CD14-positive monocyte (primary cell): ENCODE measurements at places on chromosomes 11 and 22.

- H3K27me3 ChIP-seq, result no peaks in the 10 kb centered on the region
- H3K4me1 ChIP-seq, result no peaks in the 10 kb centered on the region
- no peak overlapping the region for H3K27ac ChIP-seq
- DNase-seq, result no peak
- no peak overlapping the region for H3K4me3 ChIP-seq
Measured at GRCh38 chr11:88813233-88813915, 252.4 kb downstream of the GRM5 start.

DNA sequence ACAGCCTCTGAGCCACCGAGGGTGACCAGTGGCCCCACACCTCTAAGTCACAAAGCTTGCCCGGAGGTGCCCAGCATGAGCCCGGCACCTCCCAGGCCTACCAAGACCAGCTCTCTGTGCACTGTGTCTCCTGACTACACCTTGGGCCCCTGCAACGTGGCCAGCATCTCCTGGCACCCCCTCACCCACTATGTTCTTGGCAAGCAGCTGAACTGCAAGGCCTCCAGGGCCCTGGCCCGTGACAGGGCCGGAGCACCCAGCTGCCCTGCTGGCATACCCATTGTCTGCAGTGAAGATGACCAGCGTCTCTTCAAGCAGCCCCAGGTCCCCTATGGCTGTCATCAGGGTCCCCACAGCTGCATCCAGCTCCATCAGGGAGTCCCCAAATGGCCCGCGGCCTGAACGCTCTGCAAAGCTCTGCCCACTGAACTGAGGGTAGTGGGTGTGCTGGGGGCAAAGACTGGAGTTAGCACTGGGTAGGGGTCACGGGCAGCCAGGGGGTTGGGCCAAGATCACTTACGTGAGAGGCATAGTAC lies 1.6 kb downstream of the ARSA start:
- H3K4me3 ChIP-seq, result no peak overlapping the region
- peaks cover 37% of the 10 kb centered on the region for H3K4me1 ChIP-seq
- DNase-seq, result no peak
- peaks cover 14% of the 10 kb centered on the region for H3K36me3 ChIP-seq
- no peaks in the 10 kb centered on the region for H3K27me3 ChIP-seq

DNA sequence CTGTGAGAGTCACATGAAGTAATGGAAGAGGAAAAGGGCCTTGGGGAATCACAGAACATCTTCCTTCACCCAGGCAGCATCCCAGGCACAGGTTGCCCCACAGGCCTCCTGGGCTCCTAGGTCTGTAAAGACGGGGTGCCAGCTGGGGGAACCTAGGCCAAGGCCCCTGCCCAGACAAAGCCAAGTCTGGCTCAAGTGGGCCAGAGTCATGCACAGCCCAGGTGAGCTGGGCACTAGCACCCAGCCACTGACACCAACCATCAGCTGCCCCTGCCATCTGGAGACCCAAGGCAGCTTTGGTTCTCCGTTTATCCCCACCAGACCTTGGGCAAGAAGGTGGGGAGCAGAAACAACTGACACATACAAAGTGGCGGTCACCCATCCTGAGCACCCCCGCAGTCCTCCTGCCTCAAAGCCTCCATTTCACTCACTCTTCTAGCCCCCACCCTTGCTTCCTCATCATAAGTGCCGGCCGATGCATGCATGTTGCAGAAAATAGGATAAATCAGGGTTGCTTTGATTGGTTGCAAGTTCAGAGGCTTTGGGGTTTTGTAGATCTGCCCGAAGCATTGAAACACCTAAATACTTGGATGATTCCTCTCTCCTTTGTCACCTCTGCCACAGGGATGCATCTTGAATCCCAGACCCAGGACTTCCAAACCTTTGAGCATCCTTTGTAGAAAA lies 26.5 kb upstream of the TMPRSS4 start:
- H3K27ac ChIP-seq, result no peak overlapping the region
- H3K4me3 ChIP-seq, result no peak overlapping the region
- no peaks in the 10 kb centered on the region for H3K36me3 ChIP-seq

DNA sequence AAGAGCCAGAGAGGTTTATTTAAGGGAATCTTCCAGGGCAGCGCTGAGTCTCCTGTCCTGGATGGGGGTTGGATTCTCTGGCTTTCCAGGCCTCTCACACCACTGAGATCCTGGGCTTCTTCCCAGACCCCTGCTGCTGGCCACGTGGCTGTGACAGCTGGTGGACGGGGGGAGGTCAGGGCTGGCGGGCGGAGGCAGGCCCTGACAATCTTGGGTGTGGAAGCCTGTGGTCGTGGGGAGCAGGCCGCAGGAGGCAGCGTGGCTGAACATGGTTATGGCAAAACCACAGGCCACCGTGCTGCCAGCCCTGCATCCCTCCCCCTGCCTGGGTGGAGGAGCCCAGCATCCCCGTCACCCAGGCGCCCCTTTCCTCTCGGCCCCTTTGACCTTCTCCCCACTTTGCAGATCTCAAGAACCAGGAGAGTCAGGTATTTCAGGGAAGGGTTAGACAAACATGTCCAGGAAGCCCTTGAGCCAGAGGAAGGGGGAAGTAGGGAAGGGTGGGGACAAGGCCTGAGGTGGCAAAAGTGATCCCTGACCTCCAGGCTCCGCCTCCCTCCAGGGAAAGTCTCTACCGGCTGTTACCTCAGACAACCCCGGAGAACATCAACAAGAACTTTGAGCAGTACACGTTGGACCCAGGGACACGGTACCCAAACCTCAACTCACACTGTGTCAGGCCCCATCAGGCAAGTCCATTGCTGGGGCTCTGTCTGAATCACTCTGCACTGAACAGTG lies 111.8 kb downstream of the MICAL2 start:
- no peak overlapping the region for H3K4me3 ChIP-seq
- H3K4me1 ChIP-seq, result peaks cover 38% of the 10 kb centered on the region
- peaks cover 100% of the 10 kb centered on the region for H3K36me3 ChIP-seq
- peak; percentile 3 for DNase-seq
- peak overlapping the region; percentile 64 for H3K27ac ChIP-seq
- H3K27me3 ChIP-seq, result no peaks in the 10 kb centered on the region

- no peaks in the 10 kb centered on the region for H3K36me3 ChIP-seq
- H3K27ac ChIP-seq, result no peak overlapping the region
- no peak overlapping the region for H3K4me3 ChIP-seq
- H3K4me1 ChIP-seq, result peaks cover 22% of the 10 kb centered on the region
Measured at GRCh38 chr11:10395166-10395897, 59.7 kb upstream of the AMPD3 start.

GRCh38 chr11:77705195-77705875 lies 67.7 kb upstream of the CLNS1A start:
- no peak overlapping the region for H3K27ac ChIP-seq
- DNase-seq, result no peak
- no peak overlapping the region for H3K4me3 ChIP-seq
- peaks cover 41% of the 10 kb centered on the region for H3K36me3 ChIP-seq

GRCh38 chr11:134536219-134536618 lies 124.2 kb upstream of the B3GAT1 start:
- H3K4me1 ChIP-seq, result no peaks in the 10 kb centered on the region
- no peak for DNase-seq
- no peak overlapping the region for H3K4me3 ChIP-seq
- H3K27me3 ChIP-seq, result no peaks in the 10 kb centered on the region
- no peaks in the 10 kb centered on the region for H3K36me3 ChIP-seq
